Activated T-cell treated with anti-CD3 and anti-CD28 coated beads for 1 hour (primary cell): ENCODE measurements at places on chromosomes 11 and 22.

- DNase-seq, result no peak
These were observed 40.9 kb upstream of the BIRC3 start for GRCh38 chr11:102276362-102276761.

- no peak for DNase-seq
These were observed 57.8 kb downstream of the ENDOD1 start for GRCh38 chr11:95147364-95147905.

DNA sequence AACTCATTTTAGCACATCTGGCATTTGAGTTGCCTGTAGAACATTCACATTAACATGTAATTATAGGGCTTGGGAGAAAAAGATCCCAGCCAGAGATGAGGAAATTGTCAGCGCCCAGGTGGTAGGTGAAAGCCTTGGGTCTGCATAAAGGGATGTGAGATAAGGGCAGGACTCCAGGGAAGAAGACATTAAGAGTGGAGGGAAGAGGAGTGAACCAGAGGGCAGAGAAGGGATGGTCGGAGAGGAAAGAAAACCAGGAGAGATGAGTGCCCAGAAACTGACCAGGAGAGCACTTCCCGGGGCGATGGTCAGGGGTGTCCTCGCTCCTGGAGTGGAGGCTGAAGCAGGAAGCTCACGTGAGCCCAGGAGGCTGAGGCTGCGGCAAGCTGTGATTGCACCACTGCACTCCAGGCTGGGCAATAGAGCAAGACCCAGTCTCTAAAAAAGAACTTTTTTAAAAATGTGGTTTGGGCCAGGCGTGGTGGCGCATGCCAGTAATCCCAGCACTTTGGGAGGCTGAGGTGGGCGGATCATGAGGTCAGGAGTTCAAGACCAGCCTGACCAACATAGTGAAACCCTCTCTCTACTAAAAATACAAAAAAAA lies 20.3 kb upstream of the DGKZ start:
- no peak for DNase-seq

DNA sequence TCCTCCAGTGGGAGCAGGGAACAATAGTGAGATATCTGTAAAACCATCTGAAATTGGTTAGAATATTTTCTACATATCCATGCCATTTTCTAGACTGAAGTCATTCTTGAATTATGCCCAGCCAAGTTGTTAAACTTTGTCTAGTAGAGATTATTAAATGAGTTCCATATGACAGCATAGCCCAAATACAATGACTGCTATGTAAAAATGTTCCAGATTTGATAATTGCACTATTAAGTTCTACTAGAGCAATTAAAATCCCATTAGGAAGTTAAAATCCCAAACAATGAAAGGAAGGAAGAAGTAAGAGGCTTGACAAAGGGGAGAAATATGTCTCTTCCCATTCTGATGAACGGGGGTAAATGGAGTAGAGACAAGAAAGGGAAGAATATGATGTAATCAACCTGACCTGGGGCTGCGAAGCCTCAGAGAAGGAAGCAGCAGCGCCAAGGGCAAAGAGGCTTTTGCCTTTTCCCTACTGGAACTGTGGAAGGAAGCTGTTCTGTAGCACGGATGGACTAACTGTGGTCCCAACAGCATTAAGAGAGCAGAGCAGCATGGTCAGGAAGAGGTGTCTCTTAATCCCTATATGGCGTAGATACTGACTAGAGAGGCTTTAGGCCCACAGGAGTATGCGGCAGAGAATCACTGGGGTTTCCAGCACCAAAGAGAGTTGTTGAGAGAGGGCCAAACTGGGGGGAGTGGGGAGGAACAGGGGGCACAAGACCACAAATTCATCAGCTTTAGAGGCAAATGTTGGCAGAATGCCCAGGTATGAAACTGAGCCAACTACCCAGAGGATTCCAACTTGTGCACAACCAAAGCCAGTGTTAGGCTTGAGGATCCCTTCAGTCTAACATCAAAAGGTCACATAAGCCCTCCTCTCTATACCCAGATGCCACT lies 26.7 kb downstream of the RRP8 start:
- no peak for DNase-seq

DNA sequence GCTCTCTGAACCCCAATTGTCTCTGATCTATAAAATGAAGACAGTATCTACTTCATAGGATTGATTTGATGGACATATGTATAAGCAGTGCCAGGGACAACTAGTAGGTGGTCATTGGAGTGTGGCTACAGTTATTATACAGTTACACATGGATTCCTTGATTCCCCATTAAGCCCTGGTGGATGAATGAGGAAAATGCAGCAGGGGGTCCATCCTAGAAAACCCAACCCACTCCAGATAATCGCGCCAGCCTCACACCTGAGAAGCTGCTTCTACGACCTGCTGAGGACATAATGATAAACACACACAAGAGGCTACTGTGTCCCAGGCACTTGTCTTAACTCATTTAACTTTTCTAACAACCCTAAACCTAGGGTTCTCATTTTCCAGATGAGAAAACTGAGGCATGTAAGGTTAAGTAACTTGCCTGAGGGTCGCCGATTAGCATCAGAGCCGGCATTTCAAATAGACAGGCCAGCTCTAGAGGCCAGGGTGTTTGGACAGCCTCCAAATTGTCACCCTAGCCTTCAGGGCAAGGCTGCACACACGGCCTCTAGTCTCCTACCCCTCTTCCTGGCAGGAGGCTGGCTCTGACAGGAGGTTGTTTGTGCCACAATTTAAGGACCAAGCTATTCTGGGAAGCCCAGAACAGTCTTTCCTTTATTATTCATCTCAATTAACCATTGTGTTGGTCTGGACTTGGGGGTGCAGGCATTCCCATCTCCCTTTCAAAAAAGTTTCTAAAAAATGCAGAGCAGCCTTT lies 3.8 kb upstream of the C11orf91 start:
- no peak for DNase-seq

DNA sequence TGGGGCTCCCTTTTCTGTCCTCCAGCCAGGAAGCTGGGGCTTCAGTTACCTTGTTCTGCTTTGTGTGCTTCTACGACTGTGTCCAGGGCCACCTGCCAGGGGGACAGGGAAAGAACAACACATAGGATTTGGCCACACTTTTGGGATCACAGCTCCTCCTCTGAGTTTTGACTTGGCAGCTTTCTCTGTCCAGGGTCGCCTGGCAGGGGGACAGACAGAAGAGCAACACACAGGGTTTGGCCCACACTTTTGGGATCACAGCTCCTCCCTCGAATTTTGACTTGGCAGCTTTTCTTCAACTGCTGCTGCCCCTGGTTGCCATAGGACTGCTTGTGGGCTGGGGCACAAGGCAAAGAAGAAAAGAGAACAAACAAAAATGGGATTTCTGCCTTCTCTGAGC lies 19.1 kb downstream of the INCENP start:
- DNase-seq, result no peak

DNA sequence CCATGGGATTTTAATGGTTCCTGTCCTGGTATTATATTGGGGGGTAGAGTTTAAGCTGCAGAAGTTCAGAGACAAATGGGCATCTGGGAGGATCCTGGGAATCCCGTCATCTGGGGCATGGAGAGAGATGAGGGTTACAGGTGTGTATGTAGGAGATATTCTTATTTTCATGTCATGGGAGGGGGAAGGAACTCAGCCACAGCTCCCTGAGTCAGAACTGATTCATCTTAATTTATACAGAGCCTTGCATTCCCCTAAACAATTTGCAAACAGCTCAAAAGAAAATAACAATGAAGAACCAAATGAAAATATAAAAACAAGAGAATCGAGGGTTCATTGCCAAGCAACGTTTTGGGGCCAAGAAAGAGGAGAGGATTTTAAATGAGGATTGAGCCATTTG lies 155.9 kb upstream of the TBCEL start:
- DNase-seq, result no peak

GRCh38 chr11:74090701-74091100 lies 80.1 kb downstream of the C2CD3 start:
- DNase-seq, result no peak

DNA sequence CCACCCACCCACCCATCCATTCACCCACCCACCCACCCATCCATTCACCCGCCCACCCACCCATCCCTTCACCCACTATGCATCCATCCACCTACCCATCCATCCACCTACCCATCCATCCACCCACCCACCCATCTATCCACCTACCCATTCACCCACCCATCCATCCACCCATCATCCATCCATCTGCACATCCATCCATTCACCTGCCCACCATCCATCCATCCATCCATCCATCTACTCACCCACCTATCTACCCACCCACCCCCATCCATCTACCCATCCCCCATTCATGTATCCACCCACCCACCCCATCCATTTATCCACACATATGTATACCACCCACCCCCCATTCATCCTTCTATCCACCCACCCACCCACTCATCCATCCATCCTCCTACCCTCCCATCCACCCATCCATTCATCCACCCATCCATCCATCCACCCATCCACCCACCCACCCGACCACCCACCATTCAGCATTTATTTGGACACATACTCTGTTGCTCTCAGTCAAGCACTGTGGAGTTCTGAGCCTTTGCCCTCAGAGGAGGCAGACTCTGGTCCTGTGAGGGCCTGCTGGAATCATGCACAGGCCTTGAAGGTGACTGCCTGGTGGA lies 380.1 kb downstream of the TBC1D22A start:
- no peak for DNase-seq

DNA sequence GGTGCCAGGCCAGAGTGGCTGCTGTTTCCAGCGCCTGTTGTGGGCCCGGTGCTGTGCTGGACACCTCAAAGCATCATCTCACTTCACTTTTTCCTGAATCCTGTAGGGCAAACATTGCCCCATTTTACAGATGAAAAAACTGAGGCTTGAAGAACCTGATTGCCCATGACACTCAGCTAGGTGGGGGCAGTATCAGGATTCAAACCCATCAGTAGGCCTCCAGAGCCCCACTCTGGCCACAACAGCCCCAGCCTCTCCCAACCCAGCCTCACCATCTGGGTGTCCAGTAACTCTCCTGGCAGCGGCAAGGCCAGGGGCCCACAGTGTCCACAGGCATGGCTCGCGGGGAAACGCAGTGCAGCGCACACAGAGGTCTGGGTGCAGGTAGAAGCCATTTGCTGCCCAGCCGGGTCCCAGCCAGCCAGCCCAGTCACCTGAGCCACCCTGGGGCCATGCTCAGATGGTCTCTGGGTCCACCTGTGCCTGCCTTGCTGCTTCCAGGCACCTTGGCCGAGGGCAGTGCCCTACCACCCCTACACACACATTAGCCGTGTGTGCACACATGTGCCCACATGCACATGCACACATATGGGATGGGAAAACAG lies 11.5 kb downstream of the SLC22A12 start:
- DNase-seq, result no peak

DNA sequence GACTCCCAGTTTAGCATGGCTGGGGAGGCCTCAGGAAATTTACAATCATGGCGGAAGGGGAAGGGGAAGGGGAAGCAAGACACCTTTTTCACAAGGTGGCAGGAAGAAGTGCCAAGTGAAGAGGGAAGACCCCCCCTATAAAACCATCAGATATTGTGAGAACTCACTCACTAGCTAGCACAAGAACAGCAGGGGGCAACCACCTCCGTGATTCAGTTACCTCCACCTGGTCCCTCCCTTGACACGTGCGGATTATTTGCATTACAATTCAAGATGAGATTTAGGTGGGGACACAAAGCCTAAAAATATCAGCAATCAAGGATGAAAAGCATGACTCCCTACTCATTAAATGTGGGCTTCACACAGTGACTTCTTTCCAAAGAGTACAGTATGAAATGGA lies 155.0 kb upstream of the CCDC90B start:
- no peak for DNase-seq

GRCh38 chr11:76707293-76707825 lies 36.8 kb upstream of the LRRC32 start:
- no peak for DNase-seq

GRCh38 chr11:14500181-14500651 lies 605 bp upstream of the COPB1 start:
- DNase-seq, result peak; percentile 37

- no peak for DNase-seq
These were observed 11.5 kb upstream of the TMEM216 start for GRCh38 chr11:61380884-61381283.

- no peak for DNase-seq
These were observed 159.0 kb upstream of the RAG2 start for GRCh38 chr11:36757075-36757474.

GRCh38 chr11:131099013-131099412 lies 182.7 kb upstream of the SNX19 start:
- no peak for DNase-seq

DNA sequence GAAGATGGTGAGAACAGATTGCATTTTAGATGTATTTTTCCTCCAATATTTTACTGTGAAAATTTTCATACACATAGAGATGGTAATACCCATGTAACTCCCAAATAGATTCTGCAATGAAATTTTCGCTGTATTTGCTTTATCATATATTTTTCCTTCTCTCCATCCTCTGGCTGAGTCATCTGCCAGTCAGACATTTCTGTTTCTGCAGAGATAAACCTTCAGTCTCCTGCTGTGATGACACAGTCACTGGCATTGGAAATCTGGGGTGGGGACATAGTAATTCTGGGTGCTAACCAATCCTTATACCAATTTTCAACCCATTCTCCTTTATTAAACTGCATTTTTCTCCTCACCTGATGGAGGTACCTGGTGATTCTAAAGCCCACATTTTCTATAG lies 33.7 kb downstream of the SVIP start:
- DNase-seq, result no peak

- DNase-seq, result no peak
These were observed 33.5 kb upstream of the CSNK1E start for GRCh38 chr22:38350444-38351359.

- no peak for DNase-seq
These were observed 180.0 kb downstream of the MAML2 start for GRCh38 chr11:96162816-96163499.

DNA sequence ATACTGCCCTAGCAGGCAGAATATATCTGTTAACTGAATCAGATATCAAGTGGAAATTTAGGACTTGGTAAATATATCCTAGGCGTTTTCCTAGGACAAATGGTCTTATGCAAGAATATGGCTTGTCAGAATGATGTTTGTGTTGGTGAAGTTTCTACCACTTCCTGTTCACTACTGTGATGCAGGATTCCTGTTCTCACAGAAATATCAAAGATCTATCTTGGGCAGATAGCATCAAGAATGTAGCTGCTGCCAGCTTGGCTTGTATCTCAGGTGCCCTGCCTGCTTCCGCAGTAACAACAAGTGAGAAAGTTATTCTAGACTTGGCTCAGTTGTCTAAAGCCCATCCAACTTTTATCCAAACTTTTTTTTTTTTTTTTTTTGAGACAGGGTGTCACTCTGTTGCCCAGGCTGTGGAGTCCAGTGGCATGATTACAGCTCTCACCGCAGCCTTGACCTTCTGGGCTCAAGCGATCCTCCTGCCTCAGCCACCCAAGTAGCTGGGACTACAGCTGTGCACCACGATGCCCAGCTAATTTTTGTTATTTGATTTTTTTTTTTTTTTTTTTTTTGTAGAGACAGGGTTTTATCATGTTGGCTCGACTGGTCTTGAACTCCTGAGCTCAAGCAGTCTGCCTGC lies 61.3 kb downstream of the PPME1 start:
- peak; percentile 6 for DNase-seq
